Activated CD4-positive, alpha-beta T cell treated with anti-CD3 and anti-CD28 coated beads for 1 hour (primary cell): ENCODE measurements at places on chromosomes 3 and 15.

- DNase-seq: no peak
Observed at GRCh38 chr3:70519913-70520659, 207.6 kb upstream of the MDFIC2 start.

- no peak for DNase-seq
Observed at GRCh38 chr3:187013159-187013716, 82.9 kb downstream of the ST6GAL1 start.

- peak; percentile 32 for DNase-seq
Observed at GRCh38 chr3:13015286-13016082, 57.7 kb downstream of the IQSEC1 start.

- DNase-seq: no peak
Observed at GRCh38 chr15:62125773-62126172, 39.3 kb downstream of the C2CD4B start.

GRCh38 chr3:152826476-152826875, 8.5 kb upstream of the P2RY1 start:
- no peak for DNase-seq

DNA sequence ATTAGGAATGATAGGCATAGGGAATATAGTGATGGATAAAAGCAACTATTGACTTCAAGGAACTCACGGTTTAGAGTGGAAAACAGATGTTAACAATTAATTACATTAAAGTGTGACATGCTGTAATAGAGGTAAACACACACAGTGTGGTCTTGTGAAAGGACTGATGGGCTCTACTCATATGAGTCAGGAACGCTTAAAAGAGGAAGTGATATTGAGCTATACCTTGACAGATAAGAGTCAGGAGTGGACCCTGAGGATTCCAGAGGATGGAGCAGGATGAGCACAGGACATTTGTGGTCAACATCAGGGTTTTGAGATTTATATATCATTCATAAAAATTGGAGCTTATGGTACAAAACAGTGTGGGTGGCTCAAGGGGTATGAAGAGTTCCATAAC, 11.0 kb downstream of the EXOG start:
- DNase-seq: no peak

- no peak for DNase-seq
Observed at GRCh38 chr3:69929019-69929418, 70.5 kb upstream of the SAMMSON start.

DNA sequence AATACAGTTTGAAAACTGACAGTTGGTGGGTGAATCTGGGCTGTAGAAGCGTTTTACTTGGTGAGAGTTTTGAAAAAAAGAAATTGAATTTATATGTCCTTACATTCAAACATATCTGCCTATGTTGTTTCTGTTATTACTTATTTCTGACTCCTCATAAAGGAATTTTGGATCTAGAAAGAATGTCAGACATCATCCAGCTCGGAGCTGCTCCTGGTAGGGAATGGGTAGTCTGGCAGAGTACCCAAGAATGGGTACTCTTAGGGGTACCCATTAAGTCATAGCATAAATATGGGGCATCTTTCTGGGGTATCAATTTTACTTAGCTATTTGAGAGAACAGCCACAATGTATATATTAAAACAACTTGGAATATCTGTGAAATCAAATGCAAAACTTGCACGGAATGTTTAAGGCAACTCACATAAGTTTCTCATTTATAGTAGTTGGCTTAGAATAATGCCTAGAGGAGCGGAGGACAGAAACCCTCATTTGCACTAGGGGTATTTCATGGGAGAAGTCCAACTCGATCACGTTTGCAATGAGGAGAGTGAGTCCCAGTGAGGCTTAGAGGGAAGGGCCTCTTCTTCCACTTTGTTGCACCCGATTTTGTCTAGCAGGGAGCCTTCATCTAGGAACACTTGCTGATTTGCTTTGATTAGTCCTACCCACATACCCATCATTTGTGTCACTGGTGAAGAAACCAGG, 2.4 kb upstream of the LARP6 start:
- DNase-seq: no peak

DNA sequence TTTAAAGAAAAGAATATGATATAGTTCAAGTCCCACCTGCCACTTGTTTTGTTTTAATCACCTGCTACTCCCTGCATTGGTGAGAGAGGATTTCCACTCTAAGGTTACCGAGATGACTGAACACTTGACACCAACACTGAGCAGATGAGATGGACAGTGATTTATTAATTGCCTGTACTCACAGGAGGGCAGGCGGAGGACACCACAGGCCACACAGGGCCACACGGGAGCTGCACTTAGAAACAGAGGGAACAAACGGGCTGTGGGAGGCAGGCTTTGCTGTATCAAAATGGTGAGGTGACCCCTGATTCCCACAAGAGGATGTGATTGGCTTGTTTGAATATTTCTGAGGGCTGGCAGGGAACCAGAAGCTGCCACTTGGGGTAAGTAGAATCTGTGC, 10.8 kb downstream of the MINAR1 start:
- no peak for DNase-seq

DNA sequence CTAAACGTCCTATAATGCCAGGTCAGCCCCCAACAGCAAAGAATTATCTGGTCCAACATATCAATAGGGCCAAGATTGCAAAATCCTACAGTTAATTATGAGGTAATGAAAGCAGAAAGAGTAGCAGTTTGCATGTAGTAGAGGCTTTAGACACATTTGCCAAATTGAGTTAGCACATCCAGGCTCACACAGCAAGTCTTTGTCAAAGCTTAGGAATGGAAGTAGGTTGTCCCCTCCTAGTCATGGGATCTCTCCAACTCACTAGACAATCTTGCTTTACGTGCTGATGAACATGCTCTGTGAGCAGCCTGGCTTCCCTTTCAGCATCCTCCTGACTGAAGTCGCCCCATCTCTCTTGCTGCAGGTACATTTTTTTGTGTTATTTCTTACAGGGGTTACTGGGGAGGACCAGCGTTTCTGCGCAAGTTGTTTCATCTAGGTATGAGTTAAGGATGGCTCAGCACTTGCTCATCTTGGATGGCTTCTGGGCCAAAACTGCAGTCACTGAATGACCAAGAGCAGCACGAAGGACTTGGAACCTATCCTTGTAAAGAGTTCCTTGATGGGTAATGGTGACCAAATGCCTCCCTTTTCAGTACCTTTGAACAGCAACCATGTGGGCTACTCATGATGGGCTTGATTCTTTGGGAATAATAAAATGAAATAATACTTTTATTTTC, 55.9 kb downstream of the SQOR start:
- no peak for DNase-seq

- DNase-seq: no peak
Observed at GRCh38 chr15:70094690-70095311, 2.9 kb downstream of the TLE3 start.

DNA sequence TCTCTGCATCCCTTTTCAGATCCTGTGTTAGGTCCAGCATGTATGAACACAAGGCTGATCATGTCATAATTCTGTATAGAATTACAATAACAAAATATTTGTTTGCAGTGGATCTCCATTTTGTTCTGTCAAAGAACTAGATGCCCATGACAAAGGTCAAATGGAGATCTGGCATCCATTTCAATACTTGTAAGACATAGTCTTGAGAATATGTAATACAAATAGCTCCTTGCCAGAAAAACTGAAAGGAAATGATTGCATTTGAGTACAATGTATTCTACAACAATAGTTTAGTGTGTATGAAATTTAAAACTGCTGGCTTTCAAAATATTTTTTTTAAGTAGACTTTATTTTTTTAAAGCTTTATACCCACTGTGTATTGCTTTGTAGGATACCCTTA, 101.1 kb downstream of the CMSS1 start:
- no peak for DNase-seq

- no peak for DNase-seq
Observed at GRCh38 chr15:45099549-45100165, 14.3 kb downstream of the DUOX2 start.

DNA sequence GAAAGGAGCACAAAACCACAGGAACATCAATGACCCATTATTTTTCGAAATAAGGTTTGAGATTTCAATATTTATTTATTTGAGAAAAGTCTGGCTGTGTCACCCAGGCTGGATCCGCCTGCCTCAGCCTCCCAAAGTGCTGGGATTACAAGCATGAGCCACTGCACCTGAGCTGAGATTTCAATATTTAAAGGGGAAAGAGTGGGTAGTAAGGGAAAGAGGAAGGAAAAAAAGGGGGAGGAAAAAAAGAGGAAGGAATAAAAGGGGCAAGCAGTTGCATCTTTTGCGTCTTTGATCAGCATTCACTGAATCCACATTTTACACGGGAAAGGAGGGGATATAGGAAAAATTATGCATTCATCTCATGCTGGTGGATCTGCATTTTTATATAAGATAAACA, 47.4 kb downstream of the ERICH6 start:
- DNase-seq: no peak

GRCh38 chr3:154955907-154956533, 124.1 kb upstream of the MME start:
- no peak for DNase-seq

DNA sequence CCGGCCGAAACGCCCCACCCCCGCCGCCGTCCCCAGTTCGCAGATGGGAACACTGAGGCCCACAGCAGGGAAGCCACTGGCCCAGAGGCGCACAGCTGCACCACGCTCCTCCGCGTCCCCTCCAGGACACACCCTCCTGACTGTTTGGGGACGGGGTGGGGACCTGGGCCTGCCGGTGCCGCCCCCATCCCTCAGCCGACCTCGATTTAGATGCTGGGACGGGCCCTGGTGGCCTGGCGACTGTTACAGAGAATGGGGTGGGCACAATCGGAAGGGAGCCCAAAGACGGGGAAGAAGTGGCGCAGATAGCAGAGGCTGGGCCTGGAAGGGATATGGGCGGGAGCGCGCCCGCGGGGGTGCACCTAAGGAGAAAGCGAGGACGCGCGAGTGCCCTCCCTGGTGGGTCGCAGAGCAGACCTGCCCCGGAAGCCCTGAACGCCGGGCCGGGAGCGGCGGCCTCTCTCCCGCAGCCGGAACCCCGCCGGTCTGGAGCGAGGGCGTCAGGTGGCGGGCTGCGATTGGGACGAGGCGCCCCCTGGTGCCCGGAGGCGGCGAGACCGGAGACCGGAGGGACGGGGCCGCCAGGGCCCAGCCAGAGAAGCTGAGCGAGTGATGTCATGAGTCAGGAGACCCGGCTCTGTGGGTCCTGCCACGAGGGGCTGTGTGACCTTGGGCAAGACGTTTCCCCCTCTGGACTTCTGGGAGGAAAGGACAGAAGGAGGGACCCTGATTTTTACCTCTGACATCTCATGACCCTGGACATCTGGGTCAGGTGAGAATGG, 78.4 kb downstream of the IQSEC1 start:
- DNase-seq: peak; percentile 77
